Calu3 (cell line): ENCODE measurements at places on chromosomes 12 and 14.

- DNase-seq: no peak
These were observed 1.3 kb upstream of the TEAD4 start for GRCh38 chr12:2957816-2958431.

- DNase-seq: no peak
These were observed 152.5 kb upstream of the PLEKHG7 start for GRCh38 chr12:92550254-92550653.

- no peak for DNase-seq
These were observed 122.2 kb downstream of the AEBP2 start for GRCh38 chr12:19561411-19561961.

- no peak for DNase-seq
These were observed 30.5 kb upstream of the DDHD1 start for GRCh38 chr14:53183611-53184010.

DNA sequence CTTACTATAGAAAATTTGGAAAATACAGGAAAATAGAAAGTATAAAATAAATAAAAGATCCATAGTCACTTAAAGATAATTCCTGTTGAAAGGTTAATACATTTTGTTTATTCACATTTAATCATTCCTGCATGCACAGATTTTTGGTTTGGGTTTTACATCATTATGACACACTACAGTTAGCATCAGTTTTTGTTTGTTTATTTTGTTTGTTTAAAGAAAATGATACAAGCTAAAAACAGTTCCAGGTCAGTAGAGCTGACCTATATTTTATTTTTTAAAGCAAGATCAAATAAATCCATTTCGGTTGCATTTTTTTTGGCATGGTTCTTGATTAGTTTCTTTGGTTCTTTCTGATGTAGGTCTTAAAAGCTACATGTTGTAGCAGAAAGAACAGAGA, 68.8 kb upstream of the CCDC91 start:
- no peak for DNase-seq

DNA sequence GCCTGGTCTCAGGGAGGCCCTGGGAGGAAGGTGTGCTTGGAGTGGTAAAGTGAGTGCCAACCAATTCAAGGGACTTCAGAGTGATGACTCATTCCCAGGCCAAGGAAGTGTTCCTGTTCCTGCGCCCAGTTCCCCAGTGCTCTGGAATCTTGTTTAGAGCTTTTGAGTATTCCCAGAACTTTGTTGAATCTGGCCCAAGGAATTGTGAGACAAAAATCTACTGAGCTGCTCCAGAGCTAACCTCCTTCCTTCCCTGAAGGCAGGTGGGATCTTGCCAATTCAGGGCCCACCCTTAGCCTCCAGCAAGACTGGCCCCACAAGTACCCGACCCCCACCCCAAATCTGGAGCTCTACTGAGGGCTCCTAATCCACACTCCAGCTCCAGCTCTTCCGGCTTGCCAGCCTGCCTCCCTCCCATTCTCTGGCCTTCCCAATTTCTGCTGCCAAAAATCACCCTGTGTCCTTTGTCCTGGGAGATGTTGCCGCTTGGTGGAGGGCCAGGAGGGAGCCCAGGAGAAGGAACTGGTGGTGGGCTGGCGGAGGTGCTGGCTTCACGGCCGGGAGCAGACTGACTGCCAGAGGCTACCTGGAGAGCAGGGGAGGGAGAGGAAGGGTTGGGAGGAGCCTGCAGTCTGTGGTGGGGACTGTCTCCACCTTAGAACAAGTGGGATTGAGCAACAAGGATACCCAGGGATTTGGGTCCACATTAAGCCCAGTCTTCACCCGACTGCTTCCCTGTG, 2.0 kb upstream of the ATN1 start:
- peak; percentile 62 for DNase-seq

GRCh38 chr12:130945786-130946492, 7.8 kb upstream of the ADGRD1 start:
- no peak for DNase-seq
